Activated naive CD4-positive, alpha-beta T cell treated with anti-CD3 and anti-CD28 coated beads for 36 hours (primary cell): ENCODE measurements at places on chromosomes 2 and 18.

- DNase-seq = no peak
Observed at GRCh38 chr2:38922902-38923301, 33.2 kb downstream of the ARHGEF33 start.

DNA sequence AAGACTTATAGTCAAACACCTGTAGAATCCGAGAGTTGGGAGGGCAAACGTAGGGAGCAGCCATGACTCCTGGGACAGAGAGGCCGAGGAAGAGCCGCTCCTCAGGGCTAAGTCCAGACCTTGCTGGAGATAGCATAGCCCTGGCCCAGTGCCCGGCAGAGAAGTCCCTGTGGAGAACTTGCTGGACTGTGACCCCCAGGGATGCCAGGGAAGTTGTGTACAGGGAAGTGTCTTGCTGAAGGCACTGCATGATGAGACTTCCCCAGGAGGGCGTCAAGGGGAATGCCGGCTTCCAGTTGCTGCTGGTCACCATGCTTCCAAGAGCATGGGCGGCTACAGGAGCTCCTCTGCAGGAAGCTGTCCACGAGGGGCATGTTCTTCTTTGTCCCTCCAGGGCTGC lies 8.6 kb upstream of the CNDP1 start:
- no peak for DNase-seq

- DNase-seq = no peak
Observed at GRCh38 chr2:187445051-187445450, 3.0 kb downstream of the CALCRL start.

- no peak for DNase-seq
Observed at GRCh38 chr18:6929370-6930102, 188.1 kb downstream of the LAMA1 start.

- no peak for DNase-seq
Observed at GRCh38 chr18:46035696-46036680, 36.1 kb downstream of the PSTPIP2 start.

DNA sequence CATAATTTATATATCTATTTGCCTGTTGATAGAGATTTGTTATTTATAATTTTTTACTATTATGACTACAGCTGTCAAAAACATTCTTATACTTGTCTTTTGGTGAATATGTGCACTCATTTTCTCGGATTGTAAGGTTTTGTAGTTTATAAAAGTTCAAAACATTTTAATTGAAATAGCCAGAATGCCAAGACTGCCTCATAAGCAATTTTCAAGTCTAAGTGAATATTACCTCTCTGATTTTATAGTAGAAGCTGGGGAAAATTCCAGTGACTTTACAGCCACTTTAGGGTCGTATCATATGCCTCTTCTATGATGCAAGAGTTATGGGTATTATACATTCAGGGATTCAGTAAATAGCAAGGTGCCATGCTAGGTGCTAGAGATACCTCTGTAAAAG lies 21.0 kb downstream of the ZC3H6 start:
- no peak for DNase-seq
